ENCODE measurements at places on chromosomes 3 and 15. TPM values are rescaled to one million over a fixed set of nuclear protein-coding genes. Genes with fewer than 3 reads are reported as not detected.

GRCh38 chr15:89419370-89419984 is 76.9 kb downstream of the RHCG start:
- peak; percentile 85 for DNase-seq
- peaks cover 4% of the 10 kb centered on the region for H3K4me1 ChIP-seq
- H3K27ac ChIP-seq: no peak overlapping the region
- H3K27me3 ChIP-seq: peaks cover 71% of the 10 kb centered on the region
- H3K4me3 ChIP-seq: no peak overlapping the region

DNA sequence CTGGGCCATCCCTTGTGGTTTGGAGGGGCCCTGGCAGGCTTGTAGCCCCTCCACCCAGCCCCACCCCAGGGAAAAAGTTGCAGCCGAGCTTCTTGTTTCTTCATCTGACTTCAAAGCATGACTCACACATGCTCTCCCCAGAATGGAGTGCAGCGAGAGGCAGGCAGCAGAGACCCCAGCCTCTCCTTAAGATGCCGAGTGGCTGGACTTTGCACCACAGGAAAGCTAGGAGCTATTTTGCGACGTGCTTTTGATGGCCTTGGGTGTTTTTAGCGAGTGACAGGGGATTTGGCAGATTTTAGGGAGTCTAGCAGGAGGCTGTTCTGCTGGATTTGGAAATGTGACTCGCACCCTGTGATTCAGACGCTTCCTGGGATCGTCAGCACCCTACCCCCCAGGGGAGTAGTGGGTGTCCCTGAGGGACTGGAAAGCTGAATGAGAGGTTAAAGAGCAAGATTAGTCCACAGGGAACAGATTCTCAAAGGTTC is 14.2 kb downstream of the BAHD1 start:
- no peak overlapping the region for H3K27ac ChIP-seq
- peaks cover 20% of the 10 kb centered on the region for H3K36me3 ChIP-seq
- H3K27me3 ChIP-seq: no peaks in the 10 kb centered on the region
- H3K4me1 ChIP-seq: peaks cover 29% of the 10 kb centered on the region
- no peak overlapping the region for H3K4me3 ChIP-seq

DNA sequence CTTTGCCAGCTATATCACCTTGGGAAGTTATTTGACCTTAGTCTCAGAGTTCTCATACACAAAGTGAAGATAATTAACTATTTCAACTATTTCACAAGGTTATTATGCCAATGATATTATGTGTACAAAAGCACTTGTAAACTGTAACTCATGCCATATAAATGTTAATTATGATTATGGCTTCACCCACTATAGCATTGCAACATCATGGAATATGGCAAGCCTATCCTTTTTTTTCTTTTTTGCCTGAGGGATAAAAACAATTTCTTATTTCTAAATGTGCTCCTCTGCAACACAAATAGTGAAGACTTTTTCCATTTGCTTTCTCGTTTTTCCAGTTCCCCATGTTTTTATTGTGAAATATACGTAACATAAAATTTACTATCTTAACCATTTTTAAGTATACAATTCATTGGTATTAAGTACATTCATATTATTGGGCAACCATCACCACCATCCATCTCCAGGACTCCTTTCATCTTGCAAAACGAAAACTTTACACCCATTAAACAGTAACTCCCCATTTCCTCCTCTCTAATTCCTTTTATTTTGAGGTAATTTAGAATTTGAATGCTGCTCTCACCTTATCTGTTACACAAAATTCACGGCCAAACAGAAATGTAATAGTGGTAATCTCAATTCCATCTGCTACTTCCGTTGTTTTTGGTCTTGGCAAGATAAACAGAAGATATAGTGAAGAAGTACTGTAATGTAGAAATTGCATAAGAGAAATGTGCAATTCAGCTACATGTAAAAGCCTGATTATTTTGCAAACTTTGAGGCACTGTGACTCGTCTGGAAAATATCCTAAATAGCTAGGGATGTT is 46.3 kb downstream of the NANOGP8 start:
- H3K4me3 ChIP-seq: no peak overlapping the region
- no peaks in the 10 kb centered on the region for H3K36me3 ChIP-seq
- H3K4me1 ChIP-seq: no peaks in the 10 kb centered on the region
- H3K27me3 ChIP-seq: no peaks in the 10 kb centered on the region
- H3K27ac ChIP-seq: no peak overlapping the region

DNA sequence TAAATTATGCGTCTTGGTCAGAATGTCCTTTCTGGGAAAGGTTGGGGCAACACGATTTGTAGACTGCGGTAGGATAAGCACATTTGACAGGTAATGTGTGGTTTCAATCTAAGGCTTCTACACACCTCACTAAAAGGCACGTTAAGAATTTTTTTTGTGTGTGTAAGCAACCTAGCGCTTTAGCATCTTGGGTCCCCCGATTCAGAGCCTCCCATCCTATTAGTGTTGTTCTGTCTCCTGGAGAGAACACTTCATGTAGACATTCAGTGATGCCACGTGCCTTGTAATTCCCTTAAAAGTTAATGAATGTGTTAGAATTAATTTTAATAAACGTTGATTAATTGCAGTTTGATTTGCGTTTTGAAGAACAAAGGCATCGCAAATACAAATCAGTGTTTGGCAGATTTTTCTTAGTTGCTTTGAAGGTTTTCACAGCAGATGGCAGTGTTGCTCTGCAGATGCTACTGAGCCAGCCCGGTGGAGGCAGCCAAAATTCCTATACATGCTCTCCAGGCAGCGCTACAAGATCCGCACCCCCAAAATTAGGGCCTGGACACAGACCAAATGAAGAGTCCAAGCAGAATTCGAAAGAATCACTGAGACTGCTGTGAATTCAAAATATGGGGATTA is 63.5 kb downstream of the OTOL1 start:
- H3K27ac ChIP-seq: no peak overlapping the region
- H3K4me1 ChIP-seq: peaks cover 4% of the 10 kb centered on the region
- peak; percentile 82 for DNase-seq
- H3K36me3 ChIP-seq: no peaks in the 10 kb centered on the region
- no peak overlapping the region for H3K4me3 ChIP-seq

DNA sequence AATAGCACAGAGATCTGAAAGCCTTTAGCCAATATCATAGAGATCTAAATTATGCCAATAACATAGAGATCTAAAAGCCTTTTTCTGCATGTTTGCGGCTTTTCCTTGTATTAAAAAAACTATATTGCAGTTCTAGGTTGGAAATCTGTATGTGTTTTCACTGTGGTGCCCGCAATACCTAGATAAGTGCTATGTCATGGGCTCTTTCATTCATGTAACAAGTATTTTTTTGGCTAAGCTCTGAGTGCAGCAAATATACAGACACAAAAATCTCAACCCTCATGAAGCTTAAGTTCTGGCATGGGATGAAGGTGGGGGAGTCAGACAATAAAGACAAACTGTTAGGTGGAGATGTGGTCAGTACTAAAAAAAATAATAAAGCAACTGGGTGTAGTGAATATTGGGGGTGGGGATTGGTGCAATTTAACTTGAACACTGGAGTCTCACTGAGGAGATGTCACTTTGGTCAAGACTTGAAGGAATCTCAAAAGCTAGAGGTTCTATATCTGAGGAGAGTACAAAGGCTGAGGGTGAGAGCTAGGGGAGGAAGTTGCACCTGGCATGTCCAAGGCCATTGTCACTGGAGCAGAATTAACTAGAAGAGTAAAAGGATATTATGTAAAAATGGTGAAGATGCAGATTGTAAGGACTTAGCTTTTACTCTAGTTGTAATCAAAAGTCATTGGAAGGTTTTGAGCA is 973 bp downstream of the BUB1B start:
- DNase-seq: no peak
- H3K4me1 ChIP-seq: peaks cover 14% of the 10 kb centered on the region
- H3K36me3 ChIP-seq: no peaks in the 10 kb centered on the region
- H3K27ac ChIP-seq: peak overlapping the region; percentile 6
- no peak overlapping the region for H3K4me3 ChIP-seq

DNA sequence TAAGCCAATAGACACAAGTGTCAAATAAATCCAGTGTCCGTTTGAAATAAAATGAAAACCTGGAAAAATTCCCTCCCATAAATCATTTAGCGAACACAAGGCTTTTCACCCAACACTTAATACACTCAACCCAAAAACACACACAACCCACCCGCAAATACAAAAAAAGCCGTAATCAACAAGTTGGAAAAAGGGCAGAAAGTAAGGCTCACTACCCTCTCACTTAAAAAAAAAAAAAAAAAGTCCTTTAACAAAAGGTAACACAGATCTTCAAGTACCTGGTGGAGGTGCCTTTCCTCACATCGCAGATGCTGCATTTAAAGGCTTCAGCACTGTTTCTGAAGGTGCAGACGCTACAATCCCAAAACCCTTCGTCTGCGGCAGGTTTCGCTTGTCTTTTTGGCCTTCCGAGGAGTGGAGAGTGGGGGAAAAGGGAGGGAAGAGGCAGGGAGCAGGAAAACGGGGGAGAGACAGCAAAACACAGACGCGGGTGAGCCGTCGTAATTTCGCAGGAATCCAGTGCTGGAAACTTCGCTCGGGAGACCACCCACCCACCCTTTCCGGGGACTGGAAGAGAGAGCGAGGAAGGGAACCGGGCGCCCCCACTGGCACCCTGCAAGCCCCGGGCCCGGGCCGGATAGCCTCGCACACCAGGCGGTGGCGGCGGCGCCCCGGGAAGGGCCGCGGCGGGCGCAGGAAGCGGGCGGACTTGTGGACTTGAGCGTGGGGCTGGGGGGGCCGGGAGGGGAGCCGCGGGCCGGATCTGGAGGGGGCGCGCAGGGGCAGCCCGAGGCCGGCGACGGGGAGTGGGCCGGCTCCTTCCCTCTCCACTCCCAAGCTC is 401.8 kb downstream of the SHQ1 start:
- H3K27me3 ChIP-seq: no peaks in the 10 kb centered on the region
- peak within 1 kb of the TSS; percentile 78 for H3K27ac ChIP-seq
- H3K36me3 ChIP-seq: no peaks in the 10 kb centered on the region

DNA sequence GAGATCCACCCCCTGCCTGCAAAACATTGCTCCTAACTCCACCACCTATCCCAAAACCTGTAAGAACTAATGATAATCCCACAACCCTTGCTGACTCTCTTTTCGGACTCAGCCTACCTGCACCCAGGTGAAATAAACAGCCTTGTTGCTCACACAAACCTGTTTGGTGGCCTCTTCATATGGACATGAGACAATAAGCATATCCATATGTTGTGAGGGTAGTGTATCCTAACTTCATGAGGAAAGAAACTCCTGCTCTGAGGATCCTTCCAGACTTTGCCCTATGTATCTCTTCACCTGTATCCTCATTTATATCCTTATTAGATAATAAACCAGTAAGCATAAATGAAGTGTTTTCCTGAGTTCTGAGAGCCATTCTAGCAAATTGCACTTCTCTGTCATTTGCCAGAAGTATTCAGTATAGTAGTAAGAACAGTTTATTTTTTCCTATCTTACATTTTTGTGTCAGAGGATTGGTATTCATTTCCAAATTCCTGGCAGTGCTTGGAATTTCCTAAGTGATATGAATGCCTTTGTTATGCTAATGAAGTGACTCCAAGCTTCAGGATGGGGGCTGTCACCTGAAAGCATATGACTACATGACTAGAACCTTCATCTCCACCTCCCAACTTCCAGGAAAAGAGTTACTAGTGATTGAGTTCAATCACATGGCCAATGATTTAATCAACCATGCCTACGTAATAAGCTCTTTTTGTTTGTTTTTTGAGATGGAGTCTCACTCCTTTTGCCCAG is 30.2 kb downstream of the TTBK2 start:
- H3K36me3 ChIP-seq: no peaks in the 10 kb centered on the region
- H3K27ac ChIP-seq: peak overlapping the region; percentile 31
- H3K4me3 ChIP-seq: no peak overlapping the region
- H3K4me1 ChIP-seq: peaks cover 23% of the 10 kb centered on the region
- H3K27me3 ChIP-seq: no peaks in the 10 kb centered on the region

DNA sequence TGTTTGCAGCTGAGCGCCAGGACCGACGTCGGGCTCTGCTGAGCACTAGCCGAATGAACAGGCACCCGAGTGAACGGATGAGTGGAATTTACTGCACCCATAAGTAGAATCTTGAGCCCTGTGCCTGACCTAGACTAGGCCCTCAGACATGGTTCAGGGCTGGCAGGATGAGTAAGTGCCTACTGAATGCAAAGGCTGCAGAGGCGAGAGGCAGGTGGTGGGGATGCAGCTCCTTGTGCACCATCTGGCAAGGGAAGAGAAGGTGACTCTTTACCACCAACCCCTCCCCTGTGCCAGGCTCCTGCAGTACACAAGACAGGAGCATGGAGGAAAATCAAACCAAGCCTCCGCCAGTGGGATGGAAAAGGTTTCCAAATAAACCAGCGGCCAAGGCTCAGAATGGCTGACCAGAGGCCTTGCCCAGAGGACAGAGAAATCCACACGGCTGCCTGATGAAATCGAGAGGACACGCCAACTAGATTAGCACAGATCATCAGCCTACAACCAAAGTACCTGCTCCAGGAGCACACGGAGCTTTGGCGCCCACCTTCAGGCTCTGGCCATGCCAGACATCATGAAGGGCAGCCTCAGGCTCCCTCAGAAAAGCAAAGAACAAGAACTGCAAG is 141.7 kb upstream of the IQSEC1 start:
- no peak for DNase-seq
- no peak overlapping the region for H3K4me3 ChIP-seq
- no peak overlapping the region for H3K27ac ChIP-seq
- H3K4me1 ChIP-seq: no peaks in the 10 kb centered on the region
- no peaks in the 10 kb centered on the region for H3K27me3 ChIP-seq
- H3K36me3 ChIP-seq: no peaks in the 10 kb centered on the region

Gene RTF1
- total RNA-seq: 8.8 TPM

Gene PRR20G
- total RNA-seq: not detected

Gene PLA2G4B
- total RNA-seq: 24.6 TPM

Gene ALDH1L1
- 17.4 TPM for total RNA-seq

Gene SI
- not detected for total RNA-seq

Gene TIGIT
- total RNA-seq: 1.1 TPM
